Suppressor macrophage (primary cell): ENCODE measurements at places on chromosomes 1 and 21.

- no peak for DNase-seq
These were observed 38.6 kb upstream of the RBM15 start for GRCh38 chr1:110300412-110301085.

GRCh38 chr1:31981972-31982371, 31.7 kb upstream of the KHDRBS1 start:
- DNase-seq, result no peak

GRCh38 chr1:13622446-13622845, 38.8 kb downstream of the PDPN start:
- peak; percentile 71 for DNase-seq

GRCh38 chr1:211511947-211512346, 20.0 kb upstream of the RD3 start:
- DNase-seq, result no peak

DNA sequence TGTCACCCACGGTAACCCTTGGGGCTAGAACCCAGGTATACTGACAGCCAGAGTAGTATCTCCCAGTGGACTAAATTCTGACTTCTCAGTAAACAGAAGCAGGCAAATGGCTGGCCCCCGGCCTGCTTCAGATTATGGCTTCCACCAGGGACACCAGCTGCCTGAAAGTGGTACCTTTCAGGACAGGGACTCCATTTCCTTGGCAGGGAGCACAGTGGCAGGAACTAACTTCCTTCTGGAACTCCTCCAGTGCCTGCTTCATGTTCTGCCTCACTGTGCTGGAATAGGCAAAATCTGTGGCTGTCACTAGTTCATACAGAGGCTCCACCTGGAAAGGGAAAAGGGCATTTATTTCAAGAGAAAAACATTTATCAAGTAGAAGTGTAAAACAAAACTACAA, 32.7 kb downstream of the C8B start:
- DNase-seq, result no peak
